Frontal cortex (tissue), 4 donors: ENCODE measurements at places on chromosomes 11 and 22. TPM values are rescaled to one million over a fixed set of nuclear protein-coding genes. Genes with fewer than 3 reads are reported as not detected.

The ABTB2 gene
- 2.4 TPM for total RNA-seq

The CSF2RB gene
- 0.41 TPM for total RNA-seq

The CRYAB gene
- total RNA-seq = 6.5 TPM

The P2RY6 gene
- total RNA-seq = under 0.01 TPM

The NRIP3 gene
- 24.9 TPM for total RNA-seq

The DHCR7 gene
- 35.9 TPM for total RNA-seq

GRCh38 chr11:119481667-119482400, 58.9 kb upstream of the THY1 start:
- DNase-seq = no peak

DNA sequence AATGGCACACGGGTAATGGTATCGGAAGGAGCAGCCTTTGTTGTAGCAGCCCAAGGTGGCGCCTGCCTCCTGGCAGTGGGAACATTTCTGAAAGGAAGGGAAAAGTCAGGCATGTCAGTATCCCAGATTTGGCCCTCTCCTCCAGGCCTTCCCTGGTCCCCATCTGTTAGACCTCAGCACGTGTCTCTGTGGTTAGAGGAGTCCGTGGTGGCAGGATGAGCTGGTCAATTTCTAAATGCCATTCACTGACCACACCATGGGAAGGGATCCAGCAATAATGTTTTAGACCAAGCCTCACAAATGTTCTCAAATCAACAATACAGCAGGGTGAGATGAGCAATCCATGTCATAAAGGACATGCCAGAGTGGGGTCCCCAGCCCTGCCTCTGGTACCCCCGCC, 49.0 kb upstream of the CYP2D6 start:
- no peak for DNase-seq

DNA sequence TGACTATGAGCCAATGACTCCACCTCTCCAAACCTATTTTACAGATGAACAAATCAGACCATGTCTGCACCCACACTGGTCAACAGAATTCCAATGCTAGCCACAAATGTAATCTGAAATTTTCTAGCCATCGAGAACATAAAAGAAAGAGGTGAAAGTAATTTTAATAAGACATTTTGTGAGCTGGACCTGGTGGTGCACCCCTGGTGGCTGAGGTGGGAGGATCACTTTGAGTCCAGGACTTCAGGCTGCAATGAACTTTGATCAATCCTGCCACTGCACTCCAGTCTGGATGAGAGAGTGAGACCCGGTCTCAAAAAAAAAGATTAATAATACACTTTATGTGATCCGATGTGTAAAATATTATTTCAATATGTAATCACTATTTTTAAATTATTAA, 9.4 kb upstream of the RNF185 start:
- DNase-seq = no peak

DNA sequence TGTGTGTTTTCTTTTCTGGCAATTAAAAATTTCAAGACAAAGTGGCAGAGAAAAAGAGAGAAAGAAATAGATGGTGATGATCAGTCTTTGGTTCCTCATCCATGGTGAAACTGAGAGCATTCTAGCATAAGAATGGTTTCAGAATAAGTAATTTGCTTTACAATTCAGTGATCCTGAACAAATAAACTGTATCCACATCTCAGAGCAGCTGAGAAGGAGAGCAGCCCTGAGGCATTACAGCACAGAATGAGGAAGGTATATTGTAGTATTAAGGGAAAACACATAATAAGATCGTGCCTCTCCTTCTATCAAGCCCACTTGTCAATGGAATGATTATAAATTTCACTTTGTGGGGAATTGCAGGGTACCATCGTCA, 17.4 kb downstream of the LUZP2 start:
- DNase-seq = no peak

- no peak for DNase-seq
These were observed 13.2 kb downstream of the PPFIBP2 start for GRCh38 chr11:7527029-7527428.

- no peak for DNase-seq
These were observed 53.1 kb upstream of the SHISAL1 start for GRCh38 chr22:44365832-44366231.
